ENCODE measurements at places on chromosomes 3 and 15.
A peak's percentile ranks its signal among the peaks of the same experiment; 100 is the strongest.

GRCh38 chr3:17430582-17430981 lies 311.8 kb downstream of the TBC1D5 start:
- H3K27me3 ChIP-seq = no peaks in the 10 kb centered on the region
- no peaks in the 10 kb centered on the region for H3K36me3 ChIP-seq
- no peak overlapping the region for H3K4me3 ChIP-seq
- no peak overlapping the region for H3K27ac ChIP-seq
- DNase-seq = no peak

- no peaks in the 10 kb centered on the region for H3K27me3 ChIP-seq
- H3K36me3 ChIP-seq = no peaks in the 10 kb centered on the region
- H3K27ac ChIP-seq = peak overlapping the region; percentile 72
- H3K4me1 ChIP-seq = no peaks in the 10 kb centered on the region
- H3K4me3 ChIP-seq = peak overlapping the region; percentile 73
Observed at GRCh38 chr15:75348034-75348561, 1.3 kb downstream of the NEIL1 start.

DNA sequence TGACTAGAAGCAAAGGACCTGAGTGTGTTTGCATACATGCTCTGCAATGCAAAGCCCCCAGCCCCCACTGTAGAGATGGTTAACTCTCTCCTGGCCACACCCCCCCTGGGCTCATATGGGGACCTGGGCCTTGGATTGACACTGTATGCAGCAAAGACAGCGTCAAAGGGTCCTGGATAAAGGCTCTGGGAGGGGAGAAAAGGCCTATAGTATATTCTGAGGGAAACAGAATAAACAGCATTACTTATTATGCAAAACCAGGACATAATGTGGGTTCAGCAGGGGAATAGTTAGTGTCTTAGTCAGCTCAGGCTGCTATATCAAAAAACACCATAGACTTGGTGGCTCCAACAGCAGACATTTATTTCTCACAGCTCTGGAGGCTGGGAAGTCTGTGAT lies 158.7 kb downstream of the APBA2 start:
- H3K4me3 ChIP-seq = no peak overlapping the region
- H3K36me3 ChIP-seq = no peaks in the 10 kb centered on the region
- H3K27ac ChIP-seq = no peak overlapping the region
- H3K27me3 ChIP-seq = no peaks in the 10 kb centered on the region
- no peaks in the 10 kb centered on the region for H3K4me1 ChIP-seq
- no peak for DNase-seq

DNA sequence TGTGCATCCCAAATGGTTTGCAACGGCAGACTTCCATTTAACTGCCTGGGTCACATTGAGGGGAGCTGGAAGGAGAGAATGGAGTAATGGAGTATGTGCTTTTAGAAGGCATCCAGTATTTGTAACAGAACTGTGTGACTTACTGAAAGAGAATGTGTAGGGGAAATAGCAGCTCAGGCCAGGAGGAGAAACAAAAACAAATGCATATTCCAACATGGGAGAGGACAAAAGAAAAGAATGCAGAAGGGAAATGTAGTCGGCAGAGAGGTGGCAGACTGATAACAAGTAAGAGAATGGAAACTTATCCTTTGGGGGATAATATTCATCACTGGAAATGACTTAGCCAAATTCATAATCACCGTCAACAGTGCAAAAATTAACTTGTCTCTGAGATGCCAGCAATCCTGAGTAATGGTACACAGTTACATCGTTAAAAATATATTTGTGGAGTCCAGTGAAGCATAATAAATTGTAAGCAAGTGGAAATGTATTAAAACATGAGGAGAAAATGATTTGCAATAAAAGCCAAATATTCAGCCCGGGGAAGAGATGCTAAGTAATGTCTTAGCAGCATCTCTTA lies 294.9 kb upstream of the SGO1 start:
- no peak overlapping the region for H3K27ac ChIP-seq
- H3K36me3 ChIP-seq = no peaks in the 10 kb centered on the region
- no peaks in the 10 kb centered on the region for H3K27me3 ChIP-seq
- H3K4me3 ChIP-seq = no peak overlapping the region

GRCh38 chr3:174408310-174408709 lies 450.8 kb upstream of the NAALADL2 start:
- no peak overlapping the region for H3K4me3 ChIP-seq
- no peaks in the 10 kb centered on the region for H3K4me1 ChIP-seq
- no peak for DNase-seq
- H3K27me3 ChIP-seq = no peaks in the 10 kb centered on the region

- DNase-seq = no peak
- peaks cover 3% of the 10 kb centered on the region for H3K4me1 ChIP-seq
- H3K4me3 ChIP-seq = peak overlapping the region; percentile 82
- no peaks in the 10 kb centered on the region for H3K27me3 ChIP-seq
- peak overlapping the region; percentile 87 for H3K27ac ChIP-seq
- no peaks in the 10 kb centered on the region for H3K36me3 ChIP-seq
Observed at GRCh38 chr3:184812662-184813042, 686 bp downstream of the VPS8 start.

DNA sequence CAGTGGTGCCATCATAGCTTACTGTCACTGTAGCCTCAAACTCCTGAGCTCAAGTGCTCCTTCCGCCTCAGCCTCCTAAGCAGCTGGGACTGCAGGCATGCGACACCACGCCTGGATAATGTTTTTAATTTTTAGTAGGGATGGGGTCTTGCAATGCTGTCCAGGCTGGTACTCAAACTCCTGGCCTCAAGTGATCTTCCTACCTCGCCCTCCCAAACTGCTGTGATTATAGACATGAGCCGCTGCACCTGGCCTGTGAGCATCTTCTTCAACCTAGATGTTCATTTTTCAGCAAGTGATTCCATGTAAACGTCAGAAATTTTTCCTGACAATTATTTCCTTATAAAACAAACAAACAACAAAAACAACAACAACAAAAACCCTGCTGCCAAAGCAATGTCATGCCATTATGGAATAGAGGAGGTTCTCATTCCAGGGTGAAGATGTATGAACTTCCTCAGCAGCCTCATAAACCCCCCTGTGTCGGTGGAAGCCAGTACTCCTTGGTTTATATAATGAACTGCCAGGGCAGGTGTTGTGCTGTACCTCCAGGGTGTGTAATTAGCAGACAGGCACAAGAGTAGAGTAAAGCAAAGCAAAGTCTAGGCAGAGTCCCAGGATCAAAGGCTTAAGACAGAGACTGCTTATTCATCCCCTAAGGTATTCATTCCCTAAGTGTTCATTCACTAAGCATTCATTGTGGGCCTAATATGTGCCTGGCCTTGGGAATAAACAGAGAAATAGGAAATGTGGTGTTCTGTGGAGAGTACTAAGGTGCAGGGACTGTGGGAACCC lies 44.6 kb downstream of the NR2C2 start:
- H3K27ac ChIP-seq = no peak overlapping the region
- no peaks in the 10 kb centered on the region for H3K36me3 ChIP-seq
- DNase-seq = no peak
- H3K4me1 ChIP-seq = no peaks in the 10 kb centered on the region
- no peaks in the 10 kb centered on the region for H3K27me3 ChIP-seq

GRCh38 chr3:12388185-12388584 lies 96.1 kb upstream of the TSEN2 start:
- no peak overlapping the region for H3K27ac ChIP-seq
- no peaks in the 10 kb centered on the region for H3K36me3 ChIP-seq
- no peaks in the 10 kb centered on the region for H3K4me1 ChIP-seq
- DNase-seq = no peak

DNA sequence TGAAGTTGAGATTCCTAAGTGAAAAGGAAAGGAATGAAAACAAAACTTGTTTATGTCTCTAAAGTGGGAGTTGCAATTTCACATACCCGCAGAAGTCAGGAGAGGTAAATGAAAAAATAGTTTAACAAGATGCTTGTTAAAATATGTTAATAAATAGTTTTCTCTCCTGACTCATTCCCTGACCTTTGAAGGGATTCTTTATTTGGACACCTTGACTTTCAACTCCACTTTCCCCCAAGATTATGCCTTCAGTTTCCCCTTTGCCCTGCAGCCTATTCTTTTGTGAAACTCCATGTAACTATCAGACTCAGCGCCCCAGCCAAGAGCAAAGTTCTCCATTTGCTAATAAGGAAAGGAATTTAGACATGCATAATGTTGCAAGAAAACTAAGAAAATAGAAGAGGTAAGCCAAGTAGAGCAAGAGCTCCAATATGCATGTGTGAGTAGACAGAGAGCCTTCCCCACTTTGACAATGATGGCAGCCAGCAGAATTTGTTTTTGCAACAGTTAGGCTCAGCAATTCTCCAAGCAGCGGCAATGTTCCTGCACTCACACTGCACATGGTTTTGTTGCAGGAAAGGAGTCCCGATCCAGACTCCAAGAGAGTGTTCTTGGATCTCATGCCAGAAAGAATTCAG lies 61.2 kb downstream of the CD200 start:
- no peaks in the 10 kb centered on the region for H3K4me1 ChIP-seq
- H3K27me3 ChIP-seq = no peaks in the 10 kb centered on the region
- DNase-seq = no peak

GRCh38 chr15:31472636-31473384 lies 146.2 kb downstream of the KLF13 start:
- no peak for DNase-seq
- no peak overlapping the region for H3K4me3 ChIP-seq
- H3K36me3 ChIP-seq = no peaks in the 10 kb centered on the region
- H3K27me3 ChIP-seq = peaks cover 7% of the 10 kb centered on the region

DNA sequence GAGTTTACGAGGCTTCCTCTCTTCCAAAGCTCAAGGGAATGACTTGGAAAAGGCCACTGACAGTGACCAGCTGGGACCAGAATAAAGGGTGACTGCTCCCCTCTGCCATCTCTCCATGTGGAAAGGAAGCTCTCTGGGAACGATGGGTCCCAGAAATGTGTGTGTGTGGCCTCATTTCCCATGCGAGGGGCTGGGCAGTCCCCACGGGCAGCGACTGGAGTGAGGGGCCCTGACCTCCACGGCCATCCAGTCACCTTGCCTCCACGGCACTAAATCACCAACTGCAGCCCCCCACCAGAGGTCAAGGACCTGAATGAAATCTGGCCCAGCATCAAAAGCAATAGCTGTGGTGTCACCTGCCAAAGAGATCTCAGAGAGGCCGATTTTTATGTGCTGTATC lies 29.6 kb downstream of the RGMA start:
- H3K36me3 ChIP-seq = no peaks in the 10 kb centered on the region
- H3K4me1 ChIP-seq = peaks cover 6% of the 10 kb centered on the region
- no peak for DNase-seq
- no peak overlapping the region for H3K27ac ChIP-seq
- H3K27me3 ChIP-seq = no peaks in the 10 kb centered on the region
- no peak overlapping the region for H3K4me3 ChIP-seq

GRCh38 chr3:71438071-71438685 lies 145.3 kb downstream of the FOXP1 start:
- H3K36me3 ChIP-seq = no peaks in the 10 kb centered on the region
- no peak overlapping the region for H3K4me3 ChIP-seq
- H3K4me1 ChIP-seq = peaks cover 6% of the 10 kb centered on the region
- peak overlapping the region; percentile 9 for H3K27ac ChIP-seq
- H3K27me3 ChIP-seq = no peaks in the 10 kb centered on the region

DNA sequence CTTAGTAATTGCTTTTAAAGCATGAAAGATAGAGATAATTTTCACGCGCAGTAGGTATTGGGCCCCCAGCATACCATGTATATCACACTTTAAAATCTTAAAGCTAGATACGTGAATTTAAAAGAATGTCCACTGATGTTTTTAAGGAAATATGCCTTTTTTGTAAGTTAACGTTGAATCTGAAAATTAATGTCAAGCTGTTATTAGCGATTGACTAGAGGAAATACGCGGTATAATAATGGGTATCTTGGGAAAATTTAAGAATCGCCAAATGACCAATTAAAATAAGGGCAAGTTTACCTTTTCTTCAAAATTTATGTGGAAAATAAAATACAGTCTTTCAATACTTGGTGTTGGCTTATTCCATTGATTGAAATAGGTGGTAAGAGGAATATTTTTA lies 13.3 kb upstream of the CHD2 start:
- H3K27me3 ChIP-seq = no peaks in the 10 kb centered on the region
- no peaks in the 10 kb centered on the region for H3K4me1 ChIP-seq
- H3K4me3 ChIP-seq = peak overlapping the region; percentile 1
- no peaks in the 10 kb centered on the region for H3K36me3 ChIP-seq
- H3K27ac ChIP-seq = peak overlapping the region; percentile 100

DNA sequence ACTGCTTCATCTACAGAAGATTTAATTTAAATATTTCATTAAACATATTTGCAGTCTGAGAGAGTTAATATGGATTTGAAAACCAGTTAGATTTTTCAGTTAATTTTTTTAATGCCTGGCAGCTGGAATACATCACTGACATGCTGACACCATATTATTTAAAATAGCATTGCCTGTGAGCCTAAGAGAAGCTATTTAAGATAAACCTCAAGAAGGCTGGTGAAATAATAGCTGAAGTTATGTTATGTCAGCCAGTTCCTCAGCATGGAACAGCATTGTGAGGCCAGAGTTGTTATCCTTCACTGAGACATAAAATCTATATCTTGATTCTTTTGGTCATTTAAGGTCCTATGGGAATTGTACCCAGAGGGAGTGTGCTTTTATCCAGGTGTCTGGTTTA lies 705.2 kb downstream of the NAALADL2 start:
- no peaks in the 10 kb centered on the region for H3K4me1 ChIP-seq
- DNase-seq = no peak
- H3K27me3 ChIP-seq = no peaks in the 10 kb centered on the region
- no peak overlapping the region for H3K27ac ChIP-seq
- no peaks in the 10 kb centered on the region for H3K36me3 ChIP-seq

DNA sequence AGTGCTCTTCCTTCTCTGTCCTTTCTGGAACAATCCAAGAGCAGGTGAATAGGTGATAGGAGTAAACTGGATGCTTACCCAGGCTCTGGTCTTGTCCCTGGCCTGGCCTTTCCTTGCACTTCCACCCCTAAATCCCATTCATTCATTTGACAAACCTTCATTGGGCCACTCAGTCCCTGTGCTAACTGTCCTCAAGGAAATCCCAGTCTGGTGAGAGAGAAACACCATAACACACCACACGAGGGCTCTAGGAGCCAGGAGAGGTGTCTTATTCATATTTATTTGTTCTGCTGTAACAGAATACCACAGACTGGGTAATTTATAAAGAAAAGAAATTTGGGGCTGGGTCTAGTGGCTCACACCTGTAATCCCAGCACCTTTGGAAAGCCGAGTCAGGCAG lies 22.8 kb downstream of the EFCC1 start:
- H3K27ac ChIP-seq = no peak overlapping the region
- no peak overlapping the region for H3K4me3 ChIP-seq
- H3K36me3 ChIP-seq = no peaks in the 10 kb centered on the region
- DNase-seq = no peak

DNA sequence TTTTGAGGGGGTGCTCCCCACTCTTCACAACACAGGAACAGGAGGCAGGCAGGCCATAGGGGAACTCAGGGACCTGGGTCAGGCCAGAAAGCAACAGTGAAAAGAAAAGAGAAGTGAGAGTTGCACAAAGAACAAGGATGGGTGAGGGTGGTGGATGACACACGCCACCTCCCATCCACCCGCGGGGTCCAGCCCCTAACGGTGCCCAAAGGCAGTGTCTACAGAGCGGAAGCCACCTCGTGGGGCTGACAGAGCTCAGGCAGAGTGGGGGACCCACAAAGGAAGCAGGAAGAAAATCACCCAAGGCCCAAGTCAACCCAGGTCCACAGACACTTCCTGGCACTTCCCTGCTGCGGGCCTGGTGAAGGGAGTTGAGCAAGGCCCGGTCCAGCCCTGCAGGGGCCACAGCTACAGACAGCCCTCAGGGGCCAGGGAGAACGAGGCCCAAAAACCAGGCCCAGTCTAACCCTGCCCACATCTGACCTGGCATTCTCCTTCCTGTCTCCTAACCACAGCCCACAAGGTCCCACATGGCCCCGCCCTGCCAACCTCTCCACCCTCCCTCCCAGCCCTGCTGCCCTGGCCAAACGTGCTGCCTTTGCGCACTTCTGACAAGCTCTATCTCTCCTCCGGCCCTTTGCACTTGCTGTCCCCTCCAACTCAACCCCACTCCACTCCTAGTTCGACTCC lies 5.9 kb downstream of the NUP210 start:
- no peak overlapping the region for H3K27ac ChIP-seq
- DNase-seq = no peak
- no peaks in the 10 kb centered on the region for H3K4me1 ChIP-seq
- no peaks in the 10 kb centered on the region for H3K36me3 ChIP-seq
- no peak overlapping the region for H3K4me3 ChIP-seq
